Osteoblast (primary cell): ENCODE measurements at places on chromosomes 7 and 10. TPM values are rescaled to one million over a fixed set of nuclear protein-coding genes. Genes with fewer than 3 reads are reported as not detected.
A peak's percentile ranks its signal among the peaks of the same experiment; 100 is the strongest.

- no peak for DNase-seq
Measured at GRCh38 chr7:141359262-141359661, 191.9 kb upstream of the AGK start.

GRCh38 chr7:24572016-24572392 is 1.2 kb upstream of the PALS2 start:
- peak; percentile 60 for DNase-seq

The HOXA6 gene
- 5.0 and 7.6 TPM in 2 replicates for total RNA-seq

GRCh38 chr7:11742496-11742895 is 89.5 kb downstream of the THSD7A start:
- DNase-seq, result no peak

- peak; percentile 76 for DNase-seq
Measured at GRCh38 chr7:121329191-121330052, 622 bp downstream of the WNT16 start.

DNA sequence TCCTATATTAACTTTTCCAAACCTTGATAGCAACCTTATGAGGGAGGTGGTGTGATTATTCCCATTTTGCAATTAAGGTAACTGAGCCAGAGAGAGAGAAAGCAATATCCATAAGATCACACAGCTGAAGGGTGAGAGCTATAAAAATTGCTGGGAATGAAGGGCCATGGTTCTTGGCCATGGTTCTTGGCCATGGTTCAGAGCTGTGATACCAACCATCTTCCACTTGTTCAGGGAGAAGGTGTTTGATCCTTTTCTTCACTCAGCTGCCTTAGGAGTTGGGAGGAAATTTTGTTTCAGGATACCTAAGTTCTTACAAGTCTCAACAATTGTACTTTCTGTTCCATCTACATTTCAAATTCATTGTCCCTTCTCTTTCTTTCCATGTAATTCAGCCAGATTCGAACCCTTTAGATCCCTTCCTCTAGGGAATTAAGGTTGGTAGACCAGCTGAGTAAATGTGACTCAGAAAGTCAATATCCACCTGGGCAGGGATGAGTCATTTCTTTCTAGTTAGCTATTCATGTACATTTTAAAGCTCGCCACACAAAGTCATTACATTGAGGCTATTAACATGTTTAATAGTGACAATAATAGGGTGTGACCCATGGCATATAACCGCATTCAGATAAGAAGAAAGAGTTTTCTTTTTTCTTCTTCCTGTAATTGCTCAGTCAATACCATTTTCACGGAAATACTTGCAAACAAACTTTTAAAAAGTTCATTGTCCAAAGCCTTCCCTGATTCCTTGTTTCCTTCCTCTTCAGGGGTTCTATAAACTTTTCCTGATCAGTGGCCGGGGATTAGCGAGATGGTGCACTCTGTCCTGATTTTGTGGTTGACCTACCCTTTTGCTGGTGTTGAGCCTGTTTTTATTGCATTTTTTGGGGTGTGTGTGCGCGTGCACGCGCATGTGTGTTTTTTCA is 143.4 kb downstream of the TCF7L2 start:
- DNase-seq, result no peak

- peak; percentile 71 for DNase-seq
Measured at GRCh38 chr7:94374721-94375566, 19.8 kb upstream of the COL1A2 start.

GRCh38 chr10:103784723-103785418 is 70.5 kb downstream of the SH3PXD2A start:
- peak; percentile 58 for DNase-seq

- DNase-seq, result no peak
Measured at GRCh38 chr7:22853674-22854157, 31.1 kb upstream of the TOMM7 start.

GRCh38 chr10:87760195-87760905 is 57.7 kb downstream of the ATAD1 start:
- DNase-seq, result no peak

The ADRA2A gene
- 0.29 and 0.72 TPM in 2 replicates for total RNA-seq

The SCIN gene
- total RNA-seq, result 4.7 TPM in 2 replicates
